Activated CD4-positive, alpha-beta memory T cell treated with anti-CD3 and anti-CD28 coated beads for 36 hours (primary cell): ENCODE measurements at places on chromosomes 5 and 9. TPM values are rescaled to one million over a fixed set of nuclear protein-coding genes. Genes with fewer than 3 reads are reported as not detected.

ETF1 gene
- total RNA-seq, result 132 TPM

GRCh38 chr5:111511831-111512374 is 432 bp downstream of the STARD4 start:
- DNase-seq, result no peak

DNA sequence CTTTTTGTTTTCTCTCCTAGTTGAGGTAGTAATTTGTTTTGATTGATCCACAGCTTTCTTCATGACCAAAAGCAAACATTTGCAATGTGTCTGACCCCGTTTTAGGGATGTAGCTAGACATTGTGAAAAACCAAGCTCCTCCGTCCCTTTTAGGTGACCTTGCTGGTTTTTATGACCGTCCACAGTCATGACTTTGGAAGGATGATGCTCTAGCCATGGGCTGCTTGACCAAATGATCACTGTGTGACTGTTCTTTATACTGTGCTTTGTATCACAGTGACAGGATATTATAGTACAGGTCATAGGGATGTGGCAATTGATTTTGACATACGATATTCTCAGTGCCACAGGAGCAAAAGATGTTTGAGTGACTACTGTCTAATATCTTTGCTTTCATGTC is 54.4 kb downstream of the KCNN2 start:
- DNase-seq, result no peak

ZNF782 gene
- total RNA-seq, result 3.2 TPM

LHFPL2 gene
- 0.05 TPM for total RNA-seq

GRCh38 chr9:8391132-8391531 is 591.6 kb upstream of the DMAC1 start:
- DNase-seq, result no peak

CCNB1 gene
- 189 TPM for total RNA-seq

TEX48 gene
- total RNA-seq, result 1.2 TPM

- DNase-seq, result no peak
These were observed 932.5 kb upstream of the WWC1 start for GRCh38 chr5:167358868-167359492.

WDR70 gene
- total RNA-seq, result 36.9 TPM
